ENCODE measurements at places on chromosomes 7 and 10. TPM values are rescaled to one million over a fixed set of nuclear protein-coding genes. Genes with fewer than 3 reads are reported as not detected.
A peak's percentile ranks its signal among the peaks of the same experiment; 100 is the strongest.

Gene POM121C
- 21.1 TPM for total RNA-seq

Gene MSS51
- total RNA-seq = 1.8 TPM

Gene TRIP6
- total RNA-seq = 94.3 TPM

Gene SPAM1
- total RNA-seq = not detected

Gene CLEC2L
- total RNA-seq = not detected

Gene PPP1R17
- total RNA-seq = not detected

Gene TRIM73
- total RNA-seq = 0.94 TPM

Gene AKR1D1
- total RNA-seq = not detected

Gene IFIT3
- 9.5 TPM for total RNA-seq

Gene CFAP46
- total RNA-seq = 2.2 TPM

DNA sequence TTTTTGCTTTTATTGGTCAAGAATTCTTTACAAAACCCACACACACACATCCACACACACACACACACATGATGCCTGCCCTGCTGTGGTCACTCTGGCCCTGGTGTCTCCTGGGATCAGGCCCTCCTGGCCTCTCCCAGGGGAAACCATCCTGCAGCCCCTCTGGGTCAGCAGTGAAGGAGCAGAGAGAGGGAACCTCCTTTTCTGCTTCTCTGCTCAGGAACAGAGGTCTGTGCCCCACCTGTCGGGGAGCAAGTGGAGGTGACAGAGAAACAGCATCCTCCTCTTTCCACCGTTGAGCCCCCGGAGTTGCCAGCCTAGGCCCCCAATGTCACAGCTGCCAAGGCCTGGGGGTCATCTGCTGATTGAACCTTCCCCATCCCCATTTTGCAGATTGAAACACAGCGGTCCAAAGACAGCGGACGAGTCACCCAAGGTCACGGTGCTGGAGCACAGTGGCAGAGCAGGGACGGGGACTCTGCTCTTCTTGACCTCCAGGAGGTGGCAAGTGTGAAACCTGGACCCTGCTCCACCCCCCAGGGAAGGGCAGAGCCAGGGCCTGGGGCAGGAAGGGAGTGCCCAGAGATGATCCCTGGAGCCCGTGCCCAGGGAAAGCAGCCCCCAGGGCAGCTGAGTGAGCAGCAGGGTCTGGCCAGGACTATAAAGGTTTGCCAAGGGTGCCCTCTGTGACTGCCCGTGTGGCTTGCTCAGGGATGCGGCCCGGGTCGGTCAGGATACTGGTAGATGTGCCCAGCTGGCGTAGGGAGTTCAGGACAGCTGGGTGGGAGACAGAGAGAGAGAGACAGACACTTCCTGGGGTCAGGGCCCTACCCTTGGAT, 15.0 kb upstream of the TBL2 start:
- ATAC-seq = no peak

DNA sequence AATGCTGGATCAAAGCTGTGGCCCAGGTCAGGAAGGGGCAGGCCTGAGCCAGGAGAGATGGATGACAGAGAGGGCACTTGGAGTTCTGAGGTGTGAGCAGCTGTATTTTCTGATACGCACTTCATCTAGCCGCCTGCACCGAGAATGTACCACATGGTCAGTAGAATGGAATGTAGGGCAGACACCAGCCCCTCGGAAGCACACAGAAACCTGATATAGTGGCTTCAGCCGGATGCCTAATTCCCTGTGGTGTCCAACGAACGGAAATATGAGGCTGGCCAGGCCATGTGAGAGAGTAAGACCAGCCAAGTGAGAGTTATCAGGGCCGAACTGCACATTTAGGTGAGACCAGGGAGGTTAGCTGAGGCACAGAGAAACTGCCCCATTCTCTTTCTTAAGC, 46.7 kb upstream of the PLCE1 start:
- ATAC-seq = no peak

- peak; percentile 27 for ATAC-seq
Measured at GRCh38 chr10:34808801-34809745, 6.0 kb downstream of the PARD3 start.

DNA sequence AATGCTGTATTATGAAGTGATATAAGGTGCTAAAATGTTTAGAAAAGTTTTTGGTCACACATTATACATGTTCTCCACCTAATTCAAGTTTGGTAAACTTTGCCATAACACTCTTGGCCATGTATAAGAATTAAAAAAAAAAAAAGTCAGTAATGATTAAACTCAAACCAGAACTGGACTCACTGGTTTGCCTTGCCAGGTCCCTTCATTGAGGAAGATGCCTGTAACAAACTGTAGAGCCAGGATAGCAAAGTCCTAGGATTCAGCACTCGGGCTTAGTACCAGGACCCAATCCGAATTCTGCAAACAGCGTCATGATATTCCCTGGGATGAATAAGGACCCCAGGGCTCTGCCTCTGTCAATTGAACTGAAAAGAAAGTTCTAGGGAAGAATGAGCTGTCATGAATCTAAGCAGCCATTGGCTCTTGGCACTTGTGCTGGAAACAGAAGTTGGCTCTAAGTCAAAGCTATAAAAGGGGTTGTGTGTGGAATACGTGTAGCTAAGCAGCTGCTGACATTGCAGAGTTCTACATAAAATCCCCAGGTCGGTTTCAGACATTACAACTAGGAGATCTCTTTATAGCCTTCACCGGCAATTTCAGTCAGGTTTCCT, 216.9 kb downstream of the C7orf25 start:
- no peak for ATAC-seq

DNA sequence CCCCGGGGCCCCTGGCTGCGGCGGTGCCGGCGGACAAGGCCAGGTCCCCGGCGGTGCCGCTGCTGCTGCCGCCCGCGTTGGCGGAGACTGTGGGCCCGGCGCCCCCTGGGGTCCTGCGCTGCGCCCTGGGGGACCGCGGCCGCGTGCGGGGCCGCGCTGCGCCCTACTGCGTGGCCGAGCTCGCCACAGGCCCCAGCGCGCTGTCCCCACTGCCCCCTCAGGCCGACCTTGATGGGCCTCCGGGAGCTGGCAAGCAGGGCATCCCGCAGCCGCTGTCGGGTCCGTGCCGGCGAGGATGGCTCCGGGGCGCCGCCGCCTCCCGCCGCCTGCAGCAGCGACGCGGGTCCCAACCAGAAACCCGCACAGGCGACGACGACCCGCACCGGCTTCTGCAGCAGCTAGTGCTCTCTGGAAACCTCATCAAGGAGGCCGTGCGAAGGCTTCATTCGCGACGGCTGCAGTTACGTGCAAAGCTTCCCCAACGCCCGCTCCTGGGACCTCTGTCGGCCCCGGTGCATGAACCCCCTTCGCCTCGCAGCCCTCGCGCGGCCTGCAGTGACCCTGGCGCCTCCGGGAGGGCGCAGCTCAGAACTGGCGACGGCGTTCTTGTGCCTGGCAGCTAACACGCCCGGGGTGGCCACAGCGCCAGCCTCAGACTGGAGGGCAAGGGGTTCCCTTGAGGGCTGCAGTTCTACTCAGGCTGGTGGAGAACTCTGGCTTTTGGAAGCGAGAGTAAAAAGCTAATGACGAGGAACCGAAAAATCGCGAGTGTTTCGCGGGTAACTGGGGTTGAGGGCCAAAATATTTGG, 804 bp downstream of the FRAT1 start:
- ATAC-seq = peak; percentile 18

DNA sequence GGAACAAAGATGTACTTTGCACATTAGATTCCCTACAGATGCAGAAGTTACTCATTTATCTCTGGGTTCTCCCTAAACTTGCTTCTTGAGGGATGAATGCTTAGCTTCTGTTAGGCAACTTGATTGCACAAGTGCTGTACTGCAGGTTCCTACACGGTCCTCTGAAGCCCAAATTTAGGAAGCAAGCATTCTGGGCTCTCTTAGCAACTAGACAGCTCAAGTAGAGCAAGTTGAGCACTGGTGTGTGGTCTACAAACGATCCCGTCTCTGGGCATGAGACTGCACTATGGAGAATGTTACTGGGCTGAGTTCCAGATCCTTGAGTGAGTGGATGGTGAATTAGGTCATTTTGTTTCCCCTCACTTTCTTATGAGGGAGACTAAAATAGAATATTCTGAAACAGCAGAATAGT, 14.3 kb downstream of the SEMA3D start:
- no peak for ATAC-seq

DNA sequence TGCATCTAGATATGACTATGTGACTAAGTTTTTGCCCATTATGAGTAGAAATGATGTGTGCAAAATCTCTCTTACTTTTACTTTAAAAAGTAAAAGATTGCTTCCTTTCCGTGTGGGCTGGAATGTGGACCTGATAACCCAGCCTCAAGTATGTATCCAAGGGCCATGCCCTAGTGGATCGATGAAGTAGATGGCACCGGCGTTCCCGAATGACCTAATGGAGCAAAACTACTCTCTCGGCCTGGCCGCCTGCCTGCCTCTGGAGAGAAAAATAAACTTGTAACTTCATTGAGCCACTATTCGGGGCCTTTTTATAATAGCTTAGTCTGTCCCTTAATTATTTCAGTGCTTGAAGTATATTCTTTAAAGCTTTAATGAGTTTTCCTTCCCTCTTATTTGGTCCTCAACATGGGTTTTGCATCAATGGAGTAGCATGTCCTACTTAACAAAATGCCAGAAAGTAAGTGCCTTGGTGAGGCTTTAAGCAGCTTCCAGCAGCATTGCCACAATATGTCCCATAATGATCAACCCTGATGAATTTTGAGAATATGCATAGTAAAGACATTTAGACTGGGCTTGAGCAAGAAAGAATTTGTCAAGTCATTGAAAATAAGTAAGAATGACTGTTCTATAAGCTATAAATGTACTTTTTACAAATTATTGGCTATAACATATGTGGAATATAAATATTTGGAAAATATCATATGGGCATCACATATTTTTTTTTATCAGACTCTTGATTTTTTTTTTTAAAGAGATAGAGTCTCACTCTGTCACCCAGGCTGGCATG, 61.4 kb downstream of the PLXDC2 start:
- ATAC-seq = no peak

DNA sequence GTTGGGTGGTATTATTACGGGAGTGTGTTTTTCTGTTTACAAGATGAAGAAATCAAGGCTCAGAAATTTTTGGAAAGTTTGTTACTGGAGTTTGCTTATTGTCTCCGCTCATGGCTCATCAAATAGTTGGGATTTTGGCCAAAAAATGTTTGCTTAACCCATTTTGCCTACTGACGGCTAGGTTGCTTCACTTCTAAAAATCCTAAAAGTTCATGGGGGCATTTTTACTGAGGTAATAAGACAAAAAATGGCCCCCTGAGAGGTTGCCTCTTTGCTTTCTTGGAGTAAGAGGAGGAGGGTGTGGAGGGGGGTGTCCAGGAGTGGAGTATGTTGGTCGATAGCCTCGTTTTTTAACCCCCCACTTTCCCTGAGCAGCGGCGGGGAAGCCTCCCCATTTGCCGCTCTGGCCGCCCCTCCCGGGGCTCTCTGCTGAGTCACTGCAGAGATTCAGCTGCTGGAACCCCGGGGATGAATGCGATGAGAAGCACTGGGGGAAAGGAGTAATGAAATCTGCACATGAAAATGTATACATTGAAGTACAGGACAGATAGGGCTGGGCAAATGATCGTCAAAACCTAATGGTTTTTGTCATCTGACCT, 1.5 kb downstream of the MEST start:
- no peak for ATAC-seq

DNA sequence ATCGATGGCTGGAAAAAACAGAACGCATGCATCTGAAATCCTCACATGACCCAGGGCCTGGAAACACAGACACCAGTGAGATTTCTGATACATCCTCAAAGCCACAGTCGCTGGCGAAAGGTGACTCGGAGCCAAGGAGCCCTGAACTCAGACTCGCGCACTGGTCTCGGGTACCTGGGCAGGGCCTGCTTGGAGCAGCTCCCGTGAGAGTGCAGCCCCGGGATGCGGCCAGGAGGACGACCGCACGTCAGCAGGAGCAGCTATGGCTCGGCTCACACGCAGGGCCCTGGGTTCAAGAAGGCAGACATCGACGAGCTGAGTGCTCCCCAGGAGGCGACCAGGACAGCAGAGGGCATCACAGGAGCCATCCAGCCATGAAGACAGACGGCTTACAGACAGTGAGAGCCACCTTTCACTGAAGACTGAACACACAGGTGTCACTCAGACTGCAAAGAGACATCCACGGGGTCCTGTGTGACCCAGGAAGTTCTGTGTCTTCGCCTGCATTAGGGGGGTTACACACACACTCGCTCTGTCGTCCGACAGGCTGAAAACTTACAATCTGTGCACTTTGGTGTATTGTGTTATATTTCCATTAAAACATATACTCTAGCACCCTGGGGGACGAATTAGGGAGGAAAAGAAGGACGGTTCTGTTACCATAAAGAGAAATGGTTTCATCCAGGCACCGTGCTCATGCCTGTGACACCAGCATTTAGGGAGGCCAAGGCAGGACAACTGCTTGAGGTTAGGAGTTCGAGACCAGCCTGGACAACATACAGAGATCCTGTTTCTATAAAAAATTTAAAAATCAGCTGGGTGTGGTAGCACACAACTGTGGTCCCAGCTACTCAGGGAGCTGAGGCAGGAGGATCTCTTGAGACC, 227.7 kb downstream of the MAD1L1 start:
- ATAC-seq = no peak

- no peak for ATAC-seq
Measured at GRCh38 chr10:72158176-72158575, 57.6 kb upstream of the ANAPC16 start.

GRCh38 chr10:131980761-131981428, 828 bp downstream of the BNIP3 start:
- no peak for ATAC-seq

GRCh38 chr7:84294391-84294790, 99.8 kb upstream of the SEMA3A start:
- no peak for ATAC-seq

DNA sequence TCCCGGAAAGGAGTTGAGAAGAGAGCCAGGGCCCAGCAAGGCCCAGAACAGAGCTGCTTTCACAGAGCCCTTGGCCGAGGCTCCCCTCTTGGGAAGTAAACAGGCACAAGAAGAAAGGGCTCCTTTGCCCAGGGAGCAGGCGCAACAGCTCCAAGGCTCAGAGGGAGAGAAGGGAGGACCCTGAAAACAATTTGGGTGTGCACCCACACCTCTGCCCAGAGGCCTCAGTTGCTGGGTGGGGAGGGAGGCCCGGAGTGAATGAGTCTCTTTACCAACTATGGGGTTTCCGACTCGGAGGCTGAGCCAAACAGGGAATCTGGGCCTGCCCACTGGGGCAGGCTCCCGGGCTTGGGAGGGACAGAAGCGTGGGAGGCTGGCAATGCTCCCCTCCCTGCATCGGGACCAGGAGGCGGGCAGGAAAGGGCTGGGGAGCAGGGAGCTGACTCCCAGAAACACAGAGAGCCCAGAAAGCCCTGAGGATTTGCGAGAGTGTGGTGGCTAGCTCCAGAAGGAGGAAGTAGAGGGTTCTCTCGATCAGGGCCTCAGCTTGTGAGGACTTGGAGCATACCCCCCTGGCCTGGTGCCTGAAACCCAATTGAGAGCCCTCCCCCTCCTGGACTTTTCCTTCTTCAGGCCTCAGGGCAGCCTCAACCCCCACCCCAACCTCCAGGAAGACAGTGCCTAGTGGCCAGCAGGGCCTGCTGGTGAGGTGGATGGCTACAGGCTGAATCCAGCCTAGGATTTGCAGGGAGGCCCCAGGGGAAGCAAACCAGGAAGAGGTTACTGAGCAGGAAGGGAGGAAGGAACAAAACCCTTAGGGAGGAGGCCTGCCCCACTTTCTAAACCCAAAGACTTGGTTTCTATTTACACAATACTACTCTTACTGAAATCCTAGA, 6.2 kb downstream of the C10orf105 start:
- ATAC-seq = peak; percentile 91

All from gastroesophageal sphincter (tissue), 4 donors.